ENCODE measurements at places on chromosomes 12 and 14.

DNA sequence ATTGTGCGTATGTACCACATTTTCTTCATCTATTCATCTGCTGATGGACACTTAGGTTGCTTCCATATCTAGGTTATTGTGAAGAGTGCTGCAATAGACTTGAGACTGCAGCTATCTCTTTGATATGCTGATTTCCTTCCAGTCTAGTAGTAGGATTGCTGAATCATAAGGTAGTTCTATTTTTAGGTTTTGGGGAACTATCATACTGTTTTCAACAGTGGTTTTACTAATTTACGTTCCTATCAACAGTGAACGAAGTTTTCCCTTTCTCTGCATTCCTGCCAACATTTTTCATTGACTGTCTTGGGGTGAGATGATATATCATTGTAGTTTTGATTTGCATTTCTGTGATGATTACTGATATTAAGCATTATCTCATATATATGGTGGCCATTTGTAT lies 482.2 kb downstream of the SLC16A7 start:
- DNase-seq, result no peak

- no peak for DNase-seq
These were observed 95.9 kb downstream of the DACT1 start for GRCh38 chr14:58733451-58734208.

DNA sequence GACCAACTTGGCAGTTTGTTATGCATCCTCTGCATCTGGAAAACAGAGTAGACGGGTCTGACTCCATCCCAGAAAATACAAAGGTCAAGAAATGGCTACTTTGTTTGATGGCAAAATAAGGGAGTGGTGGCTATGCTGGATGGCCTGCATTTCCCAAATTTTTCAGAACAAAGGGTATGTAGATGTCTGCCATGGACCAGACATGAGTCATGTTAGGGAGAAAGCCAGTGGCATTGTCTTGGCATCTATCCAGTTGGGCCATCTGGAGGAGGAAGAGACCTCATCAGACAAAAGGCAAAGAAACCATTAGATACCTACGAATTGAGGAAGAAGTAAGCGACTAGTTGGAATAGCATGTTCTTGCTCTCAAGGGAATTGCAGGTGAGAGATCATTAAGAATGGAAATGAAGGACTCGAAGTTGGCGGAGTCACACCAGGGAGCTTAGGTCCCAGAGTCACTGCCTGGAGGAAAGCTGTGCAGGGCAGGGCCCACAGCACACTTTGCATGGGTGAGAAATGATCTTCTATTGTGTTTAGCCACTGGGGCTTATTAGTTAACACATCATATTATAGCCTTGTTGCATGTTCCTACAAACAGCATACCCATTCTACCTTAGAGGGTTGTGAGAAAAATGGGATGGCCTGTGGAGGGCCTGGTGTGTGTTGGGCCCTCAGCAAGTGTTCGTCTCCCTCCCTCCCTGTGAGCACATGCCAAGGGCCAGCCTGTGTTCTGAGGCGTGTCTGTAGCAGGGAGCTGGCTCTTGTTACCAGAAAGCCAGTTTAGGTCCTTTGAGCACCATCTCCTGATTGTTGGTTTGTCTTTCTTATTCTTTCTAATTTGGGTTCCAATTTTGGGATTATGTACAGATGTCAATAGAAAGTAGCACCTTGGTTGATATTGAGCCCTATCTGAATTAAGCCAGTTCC lies 119.4 kb downstream of the KTN1 start:
- DNase-seq, result no peak

GRCh38 chr14:24795406-24795805 lies 161.4 kb upstream of the GZMB start:
- DNase-seq, result no peak

GRCh38 chr14:61025251-61026223 lies 44.5 kb downstream of the SLC38A6 start:
- DNase-seq, result peak; percentile 37

DNA sequence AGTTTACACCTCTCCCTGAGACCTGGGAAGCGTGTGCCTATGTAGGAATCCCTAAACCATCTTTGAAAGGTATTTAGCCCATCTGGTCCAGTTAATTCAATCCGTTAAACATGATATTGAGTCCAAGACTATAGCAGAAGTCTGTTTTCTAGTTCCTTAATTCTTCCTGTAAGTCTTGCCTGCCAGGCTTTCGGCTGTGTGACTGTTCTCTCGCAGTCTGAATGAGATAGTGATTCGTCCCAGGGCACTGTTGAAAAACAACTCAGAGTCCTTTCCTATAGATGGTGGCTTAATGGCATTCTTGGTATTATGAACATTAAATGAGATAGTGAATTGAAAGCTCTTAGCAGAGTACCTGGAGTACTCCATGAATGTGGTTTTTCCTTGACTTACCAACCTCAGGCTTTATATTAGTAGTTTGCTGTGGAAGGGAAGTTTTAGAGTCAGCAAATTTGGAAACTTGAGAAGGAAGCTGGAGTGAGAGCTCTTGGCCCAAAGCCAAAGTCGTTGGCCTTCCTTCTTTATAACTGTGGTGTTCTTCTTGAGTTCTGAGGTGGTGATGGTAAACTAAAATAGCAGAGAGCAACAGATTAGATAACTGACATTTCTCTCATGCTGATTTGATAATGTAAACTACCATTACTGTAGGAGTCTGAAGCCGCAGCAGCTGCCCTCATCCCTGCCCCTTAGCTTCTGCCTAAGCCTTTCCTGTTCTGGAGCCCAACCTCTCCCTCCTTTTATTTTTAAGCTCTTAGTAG lies 76.5 kb downstream of the TGFB3 start:
- no peak for DNase-seq

DNA sequence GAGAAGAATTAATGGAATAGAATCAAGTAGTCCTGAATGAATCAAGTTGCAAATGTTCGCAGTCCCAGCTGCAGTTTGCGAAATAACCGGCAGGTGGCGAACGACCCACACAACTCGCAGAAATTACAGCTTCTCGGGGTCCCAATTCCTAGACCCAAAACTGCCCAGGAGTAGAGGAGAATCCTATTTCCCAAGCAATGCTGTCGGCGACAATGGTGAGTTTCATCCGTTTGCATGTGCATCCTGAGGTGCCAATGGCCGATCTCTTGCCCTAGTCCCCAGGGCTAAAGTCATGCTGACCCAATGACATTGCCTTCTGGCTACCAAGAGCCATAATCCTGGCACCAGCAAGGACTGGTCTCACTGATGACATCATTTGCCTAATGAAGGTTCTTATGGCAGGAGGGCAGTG lies 8.5 kb upstream of the ASCL1 start:
- no peak for DNase-seq

GRCh38 chr14:89209558-89209957 lies 207.5 kb downstream of the FOXN3 start:
- DNase-seq, result no peak

GRCh38 chr14:106528717-106529116 lies 1002.3 kb downstream of the TMEM121 start:
- no peak for DNase-seq

DNA sequence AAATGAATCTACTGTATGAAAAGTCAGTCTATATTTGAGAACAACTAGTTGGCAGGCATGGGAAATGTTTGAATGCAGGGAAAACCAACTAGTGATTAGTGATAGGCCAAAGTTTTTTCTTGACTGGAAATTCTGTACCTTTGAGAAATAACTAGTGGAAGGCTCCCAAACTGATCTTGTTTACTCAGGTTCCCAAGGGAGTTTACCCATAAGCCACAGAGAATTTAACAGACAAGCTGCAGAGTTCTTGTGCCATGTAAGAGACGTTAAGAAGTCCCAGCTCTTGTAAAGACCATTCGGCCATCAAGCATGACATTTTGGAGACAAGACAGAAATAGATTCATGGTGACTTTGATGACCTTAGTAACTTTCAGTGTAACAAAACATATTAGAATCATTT lies 1882.8 kb upstream of the SEL1L start:
- DNase-seq, result no peak

DNA sequence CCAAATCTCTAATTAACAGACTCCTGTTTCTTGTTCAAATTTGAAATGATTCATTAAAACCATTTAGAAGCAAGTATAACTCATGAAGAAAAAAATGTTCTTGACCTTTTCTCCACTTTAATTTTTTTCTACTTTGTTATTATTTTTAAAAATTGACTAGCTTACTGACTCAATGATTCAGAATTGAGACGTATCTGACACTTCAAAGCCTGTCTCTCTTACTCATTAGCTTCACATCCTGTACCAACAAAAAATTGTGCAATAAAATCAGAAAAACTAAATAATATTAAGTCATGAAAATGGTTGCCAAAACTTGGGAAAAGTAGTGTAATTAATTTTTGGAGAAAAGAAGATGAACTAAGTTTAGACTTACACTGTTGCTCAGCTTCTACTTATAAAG lies 331.2 kb downstream of the SLC16A7 start:
- DNase-seq, result no peak

GRCh38 chr12:49901026-49901425 lies 2.7 kb downstream of the FAIM2 start:
- no peak for DNase-seq

- no peak for DNase-seq
These were observed 54.3 kb downstream of the PLCZ1 start for GRCh38 chr12:18683327-18684013.

GRCh38 chr14:32469388-32470160 lies 140.5 kb downstream of the AKAP6 start:
- DNase-seq, result peak; percentile 20

GRCh38 chr14:53606203-53606602 lies 350.4 kb downstream of the BMP4 start:
- no peak for DNase-seq

DNA sequence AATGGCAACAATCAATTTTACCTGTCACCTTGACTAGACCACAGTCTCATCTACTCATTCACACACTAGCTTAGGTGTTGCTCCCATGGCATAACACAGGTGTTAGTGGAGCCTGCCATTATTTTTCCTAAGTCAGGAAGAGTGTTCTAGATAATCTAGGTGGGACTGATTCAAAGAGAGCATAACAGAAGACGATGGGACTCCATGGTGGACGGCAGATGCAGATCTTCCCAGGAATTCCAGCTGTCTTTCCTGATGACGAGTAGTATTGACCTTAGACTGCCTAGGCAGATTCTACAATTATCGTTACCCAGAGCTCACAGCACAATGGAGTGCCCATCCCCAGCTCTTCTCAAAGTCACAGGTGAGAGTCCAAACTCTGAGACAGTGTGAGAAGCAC lies 589.0 kb downstream of the TMEM121 start:
- no peak for DNase-seq

DNA sequence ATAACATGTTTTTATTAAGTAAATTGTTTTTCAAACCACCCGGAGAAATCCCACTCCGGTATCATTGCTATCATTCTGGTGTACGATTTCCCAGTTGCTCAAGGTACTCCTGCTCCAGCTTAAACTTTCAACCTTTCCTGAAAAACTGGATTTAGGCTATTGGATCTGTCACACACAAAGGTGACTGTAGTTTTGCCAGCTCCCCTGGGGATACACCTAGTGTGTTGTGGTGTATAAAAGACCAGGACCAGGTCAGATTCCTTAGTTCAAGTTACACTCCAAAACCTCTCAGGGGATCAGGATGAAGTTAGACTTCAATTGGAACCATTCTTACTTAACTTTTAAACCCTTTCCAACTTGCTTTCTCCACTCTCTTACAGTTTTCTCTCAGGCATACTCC lies 303.9 kb downstream of the NOVA1 start:
- DNase-seq, result no peak

GRCh38 chr12:127861406-127861805 lies 405.6 kb upstream of the TMEM132C start:
- DNase-seq, result no peak

DNA sequence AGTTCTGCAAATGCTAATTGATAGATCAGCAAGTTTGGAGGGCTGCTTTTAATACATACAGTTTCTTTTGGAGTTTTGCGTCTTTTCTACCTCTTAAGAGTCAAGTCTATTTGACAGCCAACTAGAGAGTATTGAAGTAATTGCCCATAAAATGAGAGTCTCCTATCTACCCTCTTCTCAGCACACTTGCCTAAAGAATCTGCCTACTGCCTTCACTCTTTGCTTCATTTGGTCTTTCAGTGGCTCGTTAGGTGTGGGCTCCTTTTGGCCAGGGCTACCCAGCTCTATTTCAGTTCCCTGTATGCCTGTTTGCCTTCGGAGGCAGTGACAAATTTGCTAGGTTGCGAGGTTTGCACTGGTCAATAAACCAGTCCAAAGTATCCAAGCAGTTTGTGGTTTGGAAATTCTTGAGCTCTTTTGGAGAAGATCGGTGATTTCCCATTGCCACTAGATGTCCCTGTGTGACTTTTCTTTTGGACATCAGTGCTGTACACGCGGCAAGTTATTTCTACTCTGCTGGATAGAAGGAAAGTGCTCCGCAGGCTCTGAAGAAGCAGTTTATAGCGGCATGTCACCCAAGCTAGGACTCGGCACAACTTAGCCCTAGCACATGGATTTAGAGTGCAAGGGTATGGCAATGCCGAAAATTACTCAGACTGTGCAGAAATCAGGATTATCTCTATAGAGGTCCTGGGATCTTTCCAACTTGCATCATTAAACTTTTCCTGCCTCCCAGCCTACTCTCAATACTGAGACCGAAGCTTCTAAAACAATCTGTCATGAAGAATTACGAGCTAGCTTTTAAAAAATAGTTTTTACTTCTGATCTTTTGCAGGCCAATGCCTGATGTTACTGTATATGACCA lies 38.6 kb downstream of the MGST1 start:
- no peak for DNase-seq

DNA sequence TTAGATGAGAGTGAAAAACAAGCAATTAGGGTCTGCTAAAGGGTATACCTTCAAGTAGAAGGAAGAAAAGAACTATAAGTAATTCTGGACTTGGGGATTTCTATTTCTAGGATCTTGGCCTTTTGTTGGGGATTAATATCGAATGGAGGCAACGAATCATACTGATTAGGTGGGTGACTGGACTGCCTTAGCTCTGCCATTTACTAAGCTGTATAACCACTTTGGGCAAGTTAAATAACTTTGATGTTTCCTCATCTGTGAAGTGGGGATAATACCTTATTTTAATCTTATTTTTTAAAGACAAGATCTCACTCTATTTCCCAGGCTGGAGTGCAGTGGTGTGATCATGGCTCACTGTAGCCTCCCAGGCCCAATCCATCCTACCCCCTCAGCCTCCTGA lies 6.6 kb downstream of the IKBIP start:
- DNase-seq, result no peak

DNA sequence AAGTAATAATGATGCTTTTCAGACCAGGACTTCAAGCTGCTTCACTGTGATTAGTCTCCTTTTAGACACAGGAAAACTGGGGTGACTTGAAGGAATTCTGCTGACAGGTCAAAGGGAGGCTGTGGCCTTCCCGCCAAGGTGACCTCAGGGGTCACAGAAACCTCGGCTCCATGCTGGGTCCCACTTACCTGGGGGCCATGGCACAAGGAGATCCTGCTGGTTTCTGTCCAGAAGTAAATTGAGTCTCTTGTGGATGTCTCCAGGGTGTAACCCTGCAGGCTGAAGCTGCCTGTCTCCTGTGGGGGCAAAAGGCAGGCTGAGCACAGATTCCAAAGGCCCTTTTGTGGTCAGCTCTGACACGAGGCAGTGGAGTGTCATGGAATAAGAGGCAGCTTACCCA lies 138.7 kb upstream of the MED13L start:
- DNase-seq, result no peak
